Cerebellum (tissue), 4 donors: ENCODE measurements at places on chromosomes 5 and 9. TPM values are rescaled to one million over a fixed set of nuclear protein-coding genes. Genes with fewer than 3 reads are reported as not detected.

GRCh38 chr9:78806492-78807160, 509.7 kb downstream of the PSAT1 start:
- DNase-seq = no peak

GRCh38 chr5:146248561-146248960, 45.2 kb downstream of the RBM27 start:
- DNase-seq = no peak

- no peak for DNase-seq
These were observed 27.1 kb downstream of the ABCA1 start for GRCh38 chr9:104900871-104901270.

DNA sequence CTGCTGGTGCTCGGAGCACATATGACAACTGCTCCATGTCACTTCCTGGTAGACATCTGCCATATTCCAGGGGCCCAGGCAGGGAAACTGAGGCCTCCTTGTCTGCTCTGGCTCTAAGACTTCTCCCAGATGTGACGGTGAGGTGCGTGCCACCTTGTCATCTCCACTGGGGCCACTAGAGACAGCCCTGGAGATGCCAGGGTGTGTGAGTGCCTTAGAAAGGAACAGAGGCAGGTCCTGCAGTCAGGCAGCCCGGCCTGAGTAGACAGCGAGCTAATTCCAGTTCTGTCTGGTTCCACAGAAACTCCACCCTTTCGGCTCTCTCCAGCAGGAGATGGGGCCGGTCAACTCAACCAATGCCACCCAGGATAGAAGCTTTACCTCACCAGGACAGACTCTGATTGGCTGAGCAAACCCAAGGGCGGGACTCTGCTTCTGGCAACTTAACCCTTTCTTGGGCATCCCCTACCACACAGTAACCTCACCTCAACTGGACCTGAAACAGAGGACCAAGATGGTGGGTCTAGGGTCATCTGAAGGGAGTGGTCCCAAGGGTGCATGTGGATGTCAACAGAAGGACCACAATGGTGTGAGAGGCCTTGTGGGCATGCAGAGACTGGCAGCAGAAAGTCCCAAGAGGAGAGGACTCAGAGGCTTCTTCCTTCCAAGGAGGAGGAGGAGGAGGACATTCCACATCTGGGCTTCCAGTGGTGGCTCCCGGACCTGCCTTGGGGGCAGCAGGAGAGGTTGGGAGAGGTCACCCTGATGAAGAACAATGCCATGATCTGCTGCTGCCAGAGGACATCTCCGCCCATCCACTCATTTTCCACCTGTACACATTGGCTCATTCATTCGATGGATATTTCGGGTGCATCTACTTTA, 77.7 kb downstream of the RGS3 start:
- no peak for DNase-seq

GRCh38 chr5:10527281-10527950, 36.5 kb upstream of the ANKRD33B start:
- no peak for DNase-seq

The PCA3 gene
- total RNA-seq = 1.2 TPM
